Thyroid gland (tissue), 4 donors: ENCODE measurements at places on chromosomes 5 and 9. TPM values are rescaled to one million over a fixed set of nuclear protein-coding genes. Genes with fewer than 3 reads are reported as not detected.

- peaks cover 13% of the 10 kb centered on the region for H3K4me1 ChIP-seq
- H3K27ac ChIP-seq, result no peak overlapping the region
- H3K36me3 ChIP-seq, result no peaks in the 10 kb centered on the region
- no peak overlapping the region for H3K4me3 ChIP-seq
- no peaks in the 10 kb centered on the region for H3K27me3 ChIP-seq
Measured at GRCh38 chr9:136578915-136579649, 33.2 kb upstream of the NOTCH1 start.

DNA sequence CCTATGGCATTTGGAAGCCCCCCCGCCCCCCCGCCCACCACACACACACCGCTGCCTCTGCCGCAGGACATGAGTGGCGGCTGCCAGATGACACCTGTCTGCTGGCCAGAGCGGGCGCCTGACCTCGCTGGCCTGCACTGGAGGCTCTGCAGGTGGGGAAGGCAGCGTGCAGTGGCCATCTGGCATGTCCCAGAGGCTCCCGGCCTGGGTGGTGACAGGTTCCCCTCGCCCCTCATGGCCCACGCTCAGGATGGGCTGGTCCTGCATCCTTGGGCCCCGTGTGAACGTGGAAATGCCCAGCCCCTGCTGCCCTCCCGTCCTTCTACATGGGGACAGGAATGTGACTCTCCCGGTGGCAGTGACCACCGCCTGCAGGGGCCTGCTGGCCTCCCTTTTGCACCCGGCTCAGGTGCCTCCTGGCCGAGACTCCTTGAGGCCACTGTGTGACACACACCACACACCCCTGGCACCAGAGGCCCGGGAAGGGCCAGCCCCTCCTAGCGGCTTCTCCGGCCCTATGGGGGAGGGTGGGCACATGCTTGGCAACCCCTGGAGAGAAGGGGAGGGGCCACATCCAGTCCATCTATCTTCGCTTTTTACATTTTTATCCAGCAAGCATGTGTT, 30.3 kb downstream of the IRX4 start:
- H3K4me3 ChIP-seq, result no peak overlapping the region
- no peaks in the 10 kb centered on the region for H3K27me3 ChIP-seq
- no peak overlapping the region for H3K27ac ChIP-seq
- no peaks in the 10 kb centered on the region for H3K4me1 ChIP-seq

- H3K27me3 ChIP-seq, result no peaks in the 10 kb centered on the region
- peaks cover 24% of the 10 kb centered on the region for H3K36me3 ChIP-seq
- no peak overlapping the region for H3K4me3 ChIP-seq
Measured at GRCh38 chr9:136824496-136825225, 16.9 kb downstream of the RABL6 start.

The CSF1R gene
- total RNA-seq, result 11.6 TPM
